ENCODE measurements at places on chromosomes 6 and 20.

- no peak for DNase-seq
Measured at GRCh38 chr6:167791780-167792478, 34.8 kb upstream of the AFDN start.

- no peak for DNase-seq
Measured at GRCh38 chr6:29490552-29490951, 2.8 kb upstream of the MAS1L start.

DNA sequence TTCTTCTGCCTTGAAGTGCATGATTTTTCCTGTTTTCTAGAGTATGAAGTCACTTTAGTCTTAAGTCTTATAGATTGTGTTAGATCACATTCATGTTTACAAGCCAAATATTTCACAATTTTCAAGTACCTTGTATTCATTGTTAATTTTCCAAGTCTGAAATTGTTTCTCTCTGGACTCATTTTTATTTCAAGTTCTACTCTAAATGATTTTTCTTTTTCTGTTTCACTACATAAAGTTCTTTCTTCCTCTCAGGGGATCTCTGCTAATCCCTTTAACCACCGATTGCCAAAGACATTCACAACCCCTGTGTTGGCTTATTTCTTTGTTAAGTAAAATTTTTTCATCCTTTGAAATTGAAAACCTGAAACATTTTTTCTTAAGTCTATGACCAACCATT is 805.7 kb downstream of the KIF16B start:
- DNase-seq = no peak

DNA sequence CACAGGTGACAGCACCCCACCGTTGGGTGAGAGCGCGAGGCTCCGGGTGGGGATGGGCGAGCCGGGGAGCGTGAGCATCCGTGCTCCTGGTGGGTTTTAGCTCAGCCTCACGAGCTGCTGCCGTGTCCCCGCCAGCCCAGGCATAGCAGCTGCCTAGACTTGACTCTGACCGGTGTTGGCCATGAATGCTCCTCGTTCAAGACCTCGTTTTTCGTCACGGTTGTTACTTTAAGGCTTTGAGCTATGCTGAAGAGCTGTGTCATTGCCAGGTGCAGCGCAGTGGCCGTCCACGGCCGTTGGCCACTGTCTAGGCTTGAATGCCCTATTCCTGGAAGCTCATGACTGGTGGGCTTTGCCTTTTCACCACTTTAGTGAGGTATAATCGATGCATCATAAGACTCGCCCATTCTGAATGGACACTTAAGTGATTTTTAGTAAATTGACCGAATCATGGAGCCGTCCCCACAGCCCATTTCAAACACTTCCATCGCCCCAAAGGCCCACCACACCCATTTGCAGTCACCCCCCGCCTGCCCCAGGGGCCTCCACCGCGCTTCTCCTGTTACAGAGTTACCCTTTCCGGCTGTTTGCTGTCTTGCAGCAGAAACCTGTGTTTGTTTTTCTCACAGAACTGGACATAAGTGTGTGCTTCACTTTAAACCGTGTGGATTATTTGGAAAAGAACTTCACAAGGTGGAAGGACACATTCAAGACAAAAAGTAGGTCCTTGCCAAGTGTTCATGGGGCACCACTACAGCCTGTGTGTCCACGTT is 21.4 kb upstream of the ADRM1 start:
- no peak for DNase-seq

DNA sequence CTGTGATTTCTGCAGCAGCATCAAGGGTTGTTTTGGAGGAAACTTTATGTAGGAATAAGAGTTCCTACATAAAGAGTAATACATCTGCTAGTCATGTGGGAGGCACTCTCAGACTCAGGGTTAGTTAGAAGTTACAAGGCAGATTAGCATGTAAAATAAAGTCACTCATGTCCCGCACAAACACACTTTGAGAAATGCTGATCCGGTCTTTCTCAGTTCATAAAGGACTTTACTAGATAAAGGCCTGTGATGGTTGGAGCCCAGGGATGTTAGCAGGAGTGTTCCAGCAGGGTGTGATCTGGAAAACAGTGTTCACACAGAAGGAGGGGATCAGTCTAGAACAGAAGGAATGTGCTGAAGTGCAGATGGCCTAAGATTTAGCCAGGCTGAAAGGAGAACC is 33.1 kb upstream of the NOP56 start:
- DNase-seq = no peak

DNA sequence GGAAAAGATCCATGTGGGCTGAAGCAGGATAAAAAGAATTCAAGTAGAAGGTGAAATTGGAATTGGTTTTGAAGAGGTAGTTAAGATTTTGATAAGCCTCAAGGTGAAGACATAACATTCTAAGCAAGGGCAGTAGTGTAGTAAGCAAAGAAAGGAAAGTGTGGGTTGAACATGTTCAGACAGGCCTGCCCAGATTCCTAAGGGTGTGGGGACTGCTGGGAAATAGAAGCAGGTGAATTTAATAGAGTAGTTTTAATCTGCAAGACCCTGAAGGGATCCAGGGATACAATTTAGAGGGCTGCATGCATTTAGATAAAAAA is 19.1 kb downstream of the TAB2 start:
- no peak for DNase-seq

GRCh38 chr6:105557291-105557690 is 154.4 kb upstream of the PREP start:
- DNase-seq = no peak

DNA sequence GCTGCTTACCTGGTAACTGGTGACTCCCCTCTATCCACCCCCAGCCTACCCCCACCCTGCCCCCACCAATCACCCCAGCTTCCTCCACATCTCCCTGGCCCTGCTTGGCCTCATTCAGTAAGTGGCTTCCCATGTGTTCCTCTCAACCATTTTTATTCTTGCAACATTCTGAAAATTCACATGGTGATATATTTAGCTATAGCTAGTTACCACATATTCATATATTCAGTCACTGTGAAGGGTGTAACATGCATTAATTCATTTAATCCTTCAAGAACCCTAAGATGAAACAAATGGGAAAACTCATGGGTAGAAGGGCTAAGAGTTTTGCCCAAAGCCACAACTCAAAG is 95.4 kb upstream of the CEP85L start:
- DNase-seq = no peak

DNA sequence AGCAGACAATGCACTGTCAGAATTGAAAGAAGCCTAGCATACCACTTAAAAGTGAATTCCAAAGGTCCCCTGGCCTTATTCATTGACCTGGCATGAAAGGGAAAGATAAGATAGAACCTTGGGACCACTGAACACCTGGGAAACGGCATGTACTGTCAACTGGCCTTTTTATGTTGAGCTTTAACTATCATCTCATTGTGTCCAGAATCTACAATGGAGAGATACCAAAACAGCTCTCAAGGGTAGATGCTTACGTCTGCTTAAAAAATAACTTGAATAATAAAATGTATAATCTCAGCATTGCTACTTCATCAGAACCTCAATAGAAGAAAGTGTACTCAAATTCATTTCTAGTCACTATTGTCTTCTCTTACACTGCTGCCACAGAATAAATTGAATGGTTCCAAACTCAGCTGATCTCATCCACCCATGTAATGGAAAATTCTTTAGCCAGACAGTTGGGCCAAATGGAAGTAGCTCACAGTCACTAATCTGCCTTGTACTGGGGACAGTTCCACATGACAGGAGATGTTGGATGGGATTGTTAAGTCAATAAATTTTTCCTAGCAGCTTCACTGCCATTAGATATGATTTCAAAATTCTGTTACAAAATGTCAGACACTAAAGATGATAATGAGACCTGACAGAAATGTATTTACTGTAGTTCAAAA is 93.8 kb downstream of the MLIP start:
- DNase-seq = no peak
